ENCODE measurements at places on chromosomes 12 and 14.

DNA sequence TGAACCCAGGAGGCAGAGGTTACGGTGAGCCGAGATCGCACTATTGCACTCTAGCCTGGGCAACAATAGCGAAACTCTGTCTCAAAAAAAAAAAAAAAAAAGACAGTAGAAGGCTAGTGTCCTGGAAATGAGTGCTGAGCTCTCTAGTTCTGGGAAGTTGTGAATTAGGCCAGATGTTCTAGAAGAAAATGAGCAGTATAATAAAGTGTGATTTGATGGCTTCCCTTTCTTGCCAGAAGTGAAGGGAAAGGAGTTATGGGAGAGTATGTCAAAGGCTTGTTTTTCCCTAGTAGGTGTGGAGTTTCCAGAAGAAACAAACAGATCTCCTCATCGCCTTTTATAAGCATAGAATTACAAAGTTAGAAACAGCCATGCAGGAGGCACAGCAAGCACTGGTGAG, 20.5 kb downstream of the RNF212B start:
- DNase-seq, result no peak

DNA sequence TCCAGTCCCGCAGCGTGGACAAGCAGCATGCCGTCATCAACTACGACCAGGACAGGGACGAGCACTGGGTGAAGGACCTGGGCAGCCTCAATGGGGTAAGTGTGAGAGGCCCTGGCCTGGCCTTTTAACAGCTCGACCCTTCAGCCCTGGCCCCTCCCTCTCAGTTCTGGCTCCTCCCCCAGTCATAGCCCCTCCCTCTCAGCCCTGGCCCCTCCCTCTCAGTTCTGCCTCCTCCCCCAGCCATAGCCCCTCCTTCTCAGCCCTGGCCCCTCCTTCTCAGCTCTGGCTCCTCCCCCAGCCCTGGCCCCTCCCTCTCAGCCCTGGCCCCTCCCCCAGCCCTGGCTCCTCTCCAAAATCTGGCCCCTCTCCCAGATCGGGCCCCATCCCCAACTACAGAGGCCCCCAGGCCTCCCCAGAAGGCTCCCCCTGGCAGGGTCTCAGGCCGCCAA, 11.2 kb downstream of the CEP170B start:
- DNase-seq, result peak; percentile 42

GRCh38 chr12:81809829-81810595, 50.9 kb upstream of the PPFIA2 start:
- DNase-seq, result no peak

- no peak for DNase-seq
Observed at GRCh38 chr14:39956372-39956771, 524.1 kb upstream of the FBXO33 start.

DNA sequence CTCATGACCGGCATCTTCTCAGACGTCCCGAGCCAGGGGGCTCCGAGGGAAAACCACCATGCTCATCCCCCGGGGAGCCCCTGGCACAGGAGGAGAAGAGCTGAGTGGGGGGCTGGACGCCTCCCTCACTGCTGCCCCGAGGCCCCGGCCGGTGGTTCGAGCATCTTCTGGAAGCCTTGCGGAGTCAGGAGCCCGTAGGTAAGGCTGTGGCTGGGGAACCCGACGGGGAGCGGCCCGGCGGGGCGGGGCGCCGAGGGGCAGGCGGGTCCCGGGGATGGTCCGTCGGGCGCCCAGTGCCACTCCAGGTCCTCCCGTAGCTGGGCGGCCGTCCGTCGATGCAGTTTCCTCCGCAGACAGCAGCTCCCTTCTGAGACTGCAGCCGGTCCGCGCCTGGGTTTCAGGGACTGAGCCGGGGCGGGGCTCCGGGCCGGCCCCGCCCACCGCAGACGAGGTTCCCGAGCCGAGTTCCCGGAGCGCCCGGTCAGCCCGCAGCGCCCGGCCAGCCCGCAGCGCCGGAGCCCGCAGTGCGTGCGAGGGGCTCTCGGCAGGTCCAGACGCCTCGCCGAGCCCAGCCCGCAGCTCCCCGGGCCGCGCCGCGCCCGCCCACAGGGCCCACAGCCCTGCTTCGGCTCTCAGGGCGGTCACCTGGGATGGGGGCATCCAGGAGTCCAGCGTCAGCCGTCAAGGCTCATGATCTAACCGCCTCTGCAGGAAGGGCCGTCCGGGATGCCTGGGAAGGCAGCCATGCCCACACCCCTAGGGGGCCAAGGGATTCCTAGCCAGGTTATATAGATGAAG, at the start of gene PGF:
PGF (minus strand) TSS at position 369 of the 798 bp plus-strand sequence; CDS start at position 14, 355 bp downstream.
- DNase-seq, result peak; percentile 44

DNA sequence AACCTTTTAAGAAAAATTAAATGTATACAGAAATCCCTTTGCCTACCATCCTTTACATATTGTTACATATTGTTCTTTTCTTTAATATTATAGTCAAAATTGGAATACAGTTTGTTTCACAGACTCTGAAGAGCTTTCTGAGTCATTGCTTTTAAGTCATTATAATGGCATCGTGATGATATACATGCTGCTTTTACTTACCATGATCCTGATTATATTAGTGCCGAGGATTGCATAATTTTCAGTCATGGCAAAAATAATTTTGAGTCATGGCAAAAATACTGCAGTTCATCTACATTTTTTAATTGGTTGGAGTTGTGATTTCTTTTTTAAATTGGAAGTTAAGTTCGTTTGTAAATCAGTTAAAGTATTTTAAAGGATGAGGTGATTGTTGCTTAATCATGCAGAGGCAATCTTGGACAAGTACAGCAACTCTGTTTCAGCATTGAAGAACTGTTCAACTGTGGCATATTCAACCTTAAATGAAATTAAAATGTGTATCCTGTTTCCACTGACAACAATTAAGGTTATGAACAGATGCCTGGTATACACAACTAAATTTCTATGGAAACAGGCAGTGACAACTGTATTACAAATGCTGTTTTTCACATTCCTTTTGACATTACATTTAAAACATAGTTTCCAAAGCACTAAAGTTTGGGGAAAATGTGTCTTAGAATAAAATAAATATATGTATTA, 142.3 kb downstream of the PCNX1 start:
- DNase-seq, result no peak

- no peak for DNase-seq
Observed at GRCh38 chr12:95720146-95720545, 70.4 kb downstream of the NTN4 start.

GRCh38 chr14:97061714-97062113, 264.5 kb downstream of the VRK1 start:
- no peak for DNase-seq

DNA sequence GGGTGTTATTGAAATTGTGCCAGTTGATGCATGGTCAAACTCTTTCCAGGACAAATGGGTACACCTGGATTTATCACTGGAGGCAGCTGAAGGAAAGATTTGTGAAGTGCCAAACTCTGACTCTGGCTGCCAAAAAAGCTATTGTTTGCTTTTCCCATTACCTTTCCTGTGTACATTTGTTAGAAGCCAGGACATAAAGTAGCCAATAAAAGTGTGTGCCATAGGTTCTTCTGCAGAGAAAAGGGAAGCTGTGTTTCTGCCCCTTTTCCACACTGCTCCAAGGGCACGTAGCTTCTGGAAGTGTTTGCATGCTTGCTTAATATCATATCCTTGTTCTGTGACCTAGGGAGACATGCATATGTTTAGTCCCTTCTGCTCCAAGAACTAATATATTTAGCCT, 1114.4 kb downstream of the SLC16A7 start:
- no peak for DNase-seq

DNA sequence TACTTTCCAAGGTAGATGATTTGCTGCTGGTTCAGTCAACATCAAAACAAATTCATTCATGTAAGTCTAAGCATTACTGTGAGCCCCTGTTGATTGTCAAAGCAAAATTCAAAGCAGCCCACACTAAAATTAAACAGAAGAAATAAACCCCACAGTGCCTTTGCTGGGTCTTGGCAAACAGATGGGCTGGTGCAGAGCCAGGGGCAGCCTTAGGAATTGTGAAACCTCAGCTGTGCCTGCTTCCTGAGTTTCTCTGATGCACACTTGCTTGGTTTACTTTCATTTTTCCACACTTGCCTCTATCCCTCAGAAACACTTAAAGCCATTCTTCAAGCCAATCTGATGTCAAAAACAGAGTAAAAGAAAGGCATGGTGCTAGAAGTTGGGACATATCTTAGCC, 6.6 kb upstream of the PLEKHG7 start:
- no peak for DNase-seq

GRCh38 chr12:122888232-122888752, 7.6 kb downstream of the VPS37B start:
- peak; percentile 75 for DNase-seq

GRCh38 chr14:99636487-99636886, 8.4 kb upstream of the HHIPL1 start:
- no peak for DNase-seq
